HepG2 (cell line): ENCODE measurements at places on chromosomes 16 and 17. TPM values are rescaled to one million over a fixed set of nuclear protein-coding genes. Genes with fewer than 3 reads are reported as not detected.

Gene HSD11B2
- total RNA-seq: 6.7 and 13.6 TPM in 2 replicates

- no peak overlapping the region for H3K27ac ChIP-seq
- DNase-seq: no peak
- H3K36me3 ChIP-seq: no peaks in the 10 kb centered on the region
- H3K27me3 ChIP-seq: no peaks in the 10 kb centered on the region
These were observed 33.7 kb downstream of the GDE1 start for GRCh38 chr16:19488213-19488640.

GRCh38 chr16:73068541-73069401, 20.8 kb upstream of the ZFHX3 start:
- H3K4me3 ChIP-seq: no peak overlapping the region
- no peaks in the 10 kb centered on the region for H3K27me3 ChIP-seq
- DNase-seq: peak; percentile 63
- peaks cover 70% of the 10 kb centered on the region for H3K4me1 ChIP-seq
- no peaks in the 10 kb centered on the region for H3K36me3 ChIP-seq

- no peak for DNase-seq
- H3K27ac ChIP-seq: no peak overlapping the region
- H3K4me3 ChIP-seq: no peak overlapping the region
- H3K36me3 ChIP-seq: no peaks in the 10 kb centered on the region
- no peaks in the 10 kb centered on the region for H3K4me1 ChIP-seq
- no peaks in the 10 kb centered on the region for H3K27me3 ChIP-seq
These were observed 695.9 kb upstream of the CDH8 start for GRCh38 chr16:62732092-62732491.

- H3K27me3 ChIP-seq: no peaks in the 10 kb centered on the region
- no peak overlapping the region for H3K27ac ChIP-seq
These were observed 22.7 kb upstream of the ATP5MC1 start for GRCh38 chr17:48869821-48870318.

DNA sequence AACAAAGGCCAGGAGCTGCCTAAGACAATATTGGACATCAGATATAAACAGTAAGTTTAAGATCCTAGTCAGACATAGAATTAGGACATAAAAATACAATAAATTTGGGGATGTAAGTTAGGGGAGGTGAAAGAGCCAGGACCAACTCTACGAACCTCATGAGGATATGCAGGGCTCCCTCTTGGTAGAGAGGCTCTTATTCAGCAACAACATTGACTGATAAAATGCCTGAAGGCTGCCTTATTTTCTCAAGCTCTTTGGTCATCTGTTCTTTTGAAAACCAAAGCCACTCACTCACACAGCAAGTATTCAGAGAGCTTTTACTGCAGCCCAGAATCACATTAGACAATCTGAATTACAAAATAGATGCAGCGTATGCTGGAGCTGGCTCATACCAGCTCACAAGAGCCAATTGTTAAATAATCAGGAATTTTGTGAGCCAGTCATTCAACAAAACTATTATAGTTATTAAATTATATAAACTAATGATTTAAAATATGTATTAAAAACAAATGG, 108.6 kb upstream of the CLEC3A start:
- no peak overlapping the region for H3K4me3 ChIP-seq
- no peak overlapping the region for H3K27ac ChIP-seq
- 0 out of 2 replicates have a peak, but pooled peaks cover 2% of the 10 kb centered on the region for H3K4me1 ChIP-seq
- no peaks in the 10 kb centered on the region for H3K36me3 ChIP-seq

- H3K27me3 ChIP-seq: no peaks in the 10 kb centered on the region; the same call in 1 of the 2 replicates
- no peaks in the 10 kb centered on the region for H3K36me3 ChIP-seq
- peaks cover 74% of the 10 kb centered on the region for H3K4me1 ChIP-seq
- no peak overlapping the region for H3K27ac ChIP-seq
These were observed 6.7 kb upstream of the NAGPA start for GRCh38 chr16:5040451-5040850.

Gene SLC16A6
- 0.67 and 1.1 TPM in 2 replicates for total RNA-seq

GRCh38 chr17:8753976-8754440, 4.3 kb downstream of the SPDYE4 start:
- peak; percentile 34 for DNase-seq
- peaks cover 53% of the 10 kb centered on the region for H3K27me3 ChIP-seq
- no peak overlapping the region for H3K4me3 ChIP-seq
- H3K27ac ChIP-seq: no peak overlapping the region

DNA sequence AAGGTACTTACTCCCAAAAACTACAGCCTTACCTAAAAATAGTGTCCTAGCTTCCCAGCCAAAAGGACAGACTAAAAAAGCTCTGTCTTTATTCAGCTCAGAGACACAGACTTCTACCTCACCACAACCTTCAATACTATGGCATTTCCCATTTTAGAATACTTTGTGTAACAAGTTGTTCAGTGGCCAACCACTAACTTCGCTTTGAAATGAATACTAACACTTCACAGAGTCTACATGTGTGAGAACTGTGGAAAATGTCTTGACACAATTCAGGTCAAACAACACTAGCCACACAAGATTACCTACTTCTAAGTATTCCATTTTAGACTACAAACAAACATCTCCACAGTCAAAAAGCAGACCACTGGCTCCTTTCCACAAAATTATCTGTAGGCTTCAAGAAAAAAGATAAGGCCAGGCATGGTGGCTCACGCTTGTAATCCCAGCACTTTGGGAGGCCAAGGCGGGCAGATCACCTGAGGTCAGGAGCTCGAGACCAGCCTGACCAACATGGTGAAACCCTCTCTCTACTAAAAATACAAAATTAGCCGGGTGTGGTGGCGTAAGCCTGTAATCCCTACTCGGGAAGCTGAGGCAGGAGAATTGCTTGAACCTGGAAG, 3.2 kb downstream of the HELZ start:
- no peak for DNase-seq
- H3K36me3 ChIP-seq: peaks cover 33% of the 10 kb centered on the region
- H3K27me3 ChIP-seq: no peaks in the 10 kb centered on the region; the same call in 2 of the 3 replicates
- H3K27ac ChIP-seq: no peak overlapping the region
- H3K4me3 ChIP-seq: 0 out of 2 replicates have a peak overlapping the region, but pooled peaks have one; percentile 14

Gene OR1A1
- not detected in 2 replicates for total RNA-seq

Gene KRT24
- total RNA-seq: not detected in 2 replicates

Gene FA2H
- not detected in 2 replicates for total RNA-seq

Gene CCL16
- 0.51 and 2.0 TPM in 2 replicates for total RNA-seq

Gene CES3
- total RNA-seq: 2.3 and 6.6 TPM in 2 replicates

DNA sequence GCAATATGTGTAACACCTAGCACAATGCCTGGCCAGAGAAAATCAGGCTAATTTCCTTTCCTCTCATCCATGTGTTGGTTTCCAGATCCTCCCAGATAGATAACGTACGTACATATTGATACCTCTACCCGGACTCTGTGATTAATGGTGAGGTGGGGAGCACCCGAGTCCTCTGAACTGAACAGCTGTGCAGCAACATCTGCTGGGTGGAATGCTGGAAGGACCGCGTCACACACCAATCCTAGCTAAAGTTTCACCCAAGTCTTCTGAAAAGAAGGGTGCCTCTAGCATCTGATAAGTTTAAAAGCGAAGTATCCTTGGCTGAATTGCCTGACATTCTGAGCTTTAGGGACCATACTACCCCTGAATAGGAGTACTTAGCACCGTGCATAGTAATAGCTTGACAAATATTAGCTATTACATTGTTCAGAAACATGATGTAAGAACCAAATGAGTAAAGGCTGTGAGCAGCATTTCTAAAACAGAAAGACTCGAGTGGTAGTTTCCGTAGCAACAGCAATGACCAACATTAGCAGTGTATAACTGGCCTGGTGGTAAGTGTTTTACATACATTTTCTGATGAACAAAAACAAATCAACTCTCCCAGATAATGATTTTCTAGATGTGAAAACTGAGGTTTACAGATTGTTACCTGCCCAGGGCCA, 91.4 kb downstream of the SYCE1L start:
- no peak for DNase-seq
- no peak overlapping the region for H3K27ac ChIP-seq
- no peaks in the 10 kb centered on the region for H3K4me1 ChIP-seq
- no peaks in the 10 kb centered on the region for H3K36me3 ChIP-seq

GRCh38 chr17:55446581-55447205, 25.1 kb upstream of the MMD start:
- DNase-seq: peak; percentile 100
- no peak overlapping the region for H3K4me3 ChIP-seq
- no peaks in the 10 kb centered on the region for H3K36me3 ChIP-seq
- H3K27ac ChIP-seq: peak overlapping the region; percentile 88

GRCh38 chr17:31623990-31624389, 232.5 kb downstream of the RAB11FIP4 start:
- H3K27me3 ChIP-seq: no peaks in the 10 kb centered on the region
- no peak for DNase-seq
- H3K4me3 ChIP-seq: no peak overlapping the region
- no peaks in the 10 kb centered on the region for H3K4me1 ChIP-seq
- no peak overlapping the region for H3K27ac ChIP-seq

Gene PLD2
- 7.8 and 13.4 TPM in 2 replicates for total RNA-seq

Gene ENGASE
- total RNA-seq: 2.8 and 10.6 TPM in 2 replicates

DNA sequence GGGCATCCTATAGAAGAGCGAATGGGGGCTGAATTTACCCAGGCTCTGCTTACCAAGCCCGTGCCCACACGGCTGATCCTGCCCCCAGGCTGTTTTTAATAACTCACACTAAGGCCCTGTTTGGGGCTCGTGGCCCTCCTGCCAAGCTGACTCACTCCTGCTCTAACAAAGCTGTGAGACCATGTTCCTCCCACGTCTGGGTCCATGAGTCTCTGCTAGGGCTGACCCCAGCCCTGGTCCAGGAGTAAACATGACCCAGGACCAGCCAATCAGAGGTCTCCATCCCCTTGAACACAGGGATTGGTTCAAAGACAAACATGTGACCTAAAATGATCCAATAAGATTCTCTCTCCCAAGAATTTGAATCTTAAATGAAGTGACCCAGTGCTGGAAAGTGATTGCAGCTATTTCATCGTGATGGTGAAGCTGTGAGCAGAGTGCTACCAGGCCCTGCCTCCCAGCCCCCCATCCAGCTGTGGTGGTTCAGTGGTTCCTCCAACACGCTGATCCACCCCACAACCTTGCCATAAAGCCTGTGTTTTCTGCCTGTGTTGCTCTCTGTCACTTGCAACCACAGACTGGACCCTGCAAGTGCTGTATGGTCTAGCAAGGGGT, 57.2 kb downstream of the C16orf82 start:
- no peak overlapping the region for H3K4me3 ChIP-seq
- H3K36me3 ChIP-seq: no peaks in the 10 kb centered on the region
- DNase-seq: no peak
- no peaks in the 10 kb centered on the region for H3K4me1 ChIP-seq
- H3K27ac ChIP-seq: no peak overlapping the region

DNA sequence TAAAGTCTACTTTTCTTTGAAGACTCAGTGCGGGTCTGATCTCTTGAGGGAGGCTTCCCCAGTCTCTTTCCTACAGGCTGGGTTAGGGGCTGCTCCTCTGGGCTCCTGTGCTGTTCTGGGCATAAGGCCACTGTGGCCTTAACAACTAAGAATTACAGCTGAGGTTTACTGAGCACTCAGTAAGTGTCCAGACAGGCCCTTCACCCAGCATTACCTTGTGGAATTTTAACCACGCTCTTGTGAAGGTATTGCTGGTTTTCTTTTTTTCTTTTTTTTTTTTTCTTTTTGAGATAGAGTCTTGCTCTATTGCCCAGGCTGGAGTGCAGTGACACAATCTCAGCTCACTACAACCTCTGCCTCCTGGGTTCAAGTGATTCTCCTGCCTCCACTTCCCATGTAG, 3.6 kb upstream of the CA4 start:
- no peak overlapping the region for H3K27ac ChIP-seq
- H3K4me3 ChIP-seq: no peak overlapping the region

- peak; percentile 66 for DNase-seq
- H3K27ac ChIP-seq: no peak overlapping the region
- no peaks in the 10 kb centered on the region for H3K27me3 ChIP-seq
These were observed 19.0 kb upstream of the MON1B start for GRCh38 chr16:77171745-77172635.

DNA sequence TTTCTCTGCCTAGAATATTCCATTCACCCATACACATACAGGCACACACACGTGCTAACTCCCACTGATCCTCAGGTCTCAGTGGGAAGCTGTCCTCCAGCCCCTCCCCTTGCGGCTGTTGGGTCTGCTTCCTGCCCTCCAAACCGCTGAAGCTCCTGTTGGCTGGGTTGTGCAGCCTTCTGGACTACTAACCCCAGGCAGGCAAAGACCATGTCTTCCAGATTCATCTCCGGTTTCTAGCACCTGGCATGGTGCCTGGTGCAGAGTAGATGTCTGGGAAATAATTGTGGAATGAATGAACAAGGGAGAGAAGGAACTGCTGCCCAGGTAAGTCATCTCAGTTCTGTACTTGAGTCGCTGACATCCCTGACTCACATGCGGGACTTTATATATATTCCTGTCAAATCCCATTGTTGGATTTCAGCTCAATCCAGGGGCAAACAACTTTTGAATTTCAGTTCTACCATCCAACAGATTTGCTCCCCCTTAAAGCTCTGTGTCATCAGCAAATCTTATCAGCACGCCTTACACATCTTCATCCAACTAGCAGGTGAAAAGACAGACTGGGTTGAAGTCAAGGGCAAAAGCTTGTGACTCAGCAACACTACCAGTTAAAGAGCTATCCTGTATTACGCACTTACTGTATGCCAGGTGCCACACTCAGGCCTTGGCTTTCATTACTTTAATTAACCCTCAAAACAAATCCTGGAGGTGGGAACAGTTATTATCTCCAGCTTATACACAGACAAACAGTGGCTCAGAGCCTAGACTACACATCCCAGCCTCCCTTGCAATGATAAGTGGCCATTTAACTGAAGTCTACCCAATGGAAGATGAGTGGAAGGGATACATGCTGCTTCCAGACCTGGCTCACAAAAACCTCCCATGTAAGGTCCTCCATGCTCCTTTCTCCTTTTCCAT, 51.1 kb downstream of the SRCIN1 start:
- H3K36me3 ChIP-seq: no peaks in the 10 kb centered on the region
- peaks cover 27% of the 10 kb centered on the region for H3K4me1 ChIP-seq
- no peak for DNase-seq
- H3K4me3 ChIP-seq: no peak overlapping the region
- H3K27me3 ChIP-seq: no peaks in the 10 kb centered on the region

Gene KRT34
- not detected in 2 replicates for total RNA-seq

DNA sequence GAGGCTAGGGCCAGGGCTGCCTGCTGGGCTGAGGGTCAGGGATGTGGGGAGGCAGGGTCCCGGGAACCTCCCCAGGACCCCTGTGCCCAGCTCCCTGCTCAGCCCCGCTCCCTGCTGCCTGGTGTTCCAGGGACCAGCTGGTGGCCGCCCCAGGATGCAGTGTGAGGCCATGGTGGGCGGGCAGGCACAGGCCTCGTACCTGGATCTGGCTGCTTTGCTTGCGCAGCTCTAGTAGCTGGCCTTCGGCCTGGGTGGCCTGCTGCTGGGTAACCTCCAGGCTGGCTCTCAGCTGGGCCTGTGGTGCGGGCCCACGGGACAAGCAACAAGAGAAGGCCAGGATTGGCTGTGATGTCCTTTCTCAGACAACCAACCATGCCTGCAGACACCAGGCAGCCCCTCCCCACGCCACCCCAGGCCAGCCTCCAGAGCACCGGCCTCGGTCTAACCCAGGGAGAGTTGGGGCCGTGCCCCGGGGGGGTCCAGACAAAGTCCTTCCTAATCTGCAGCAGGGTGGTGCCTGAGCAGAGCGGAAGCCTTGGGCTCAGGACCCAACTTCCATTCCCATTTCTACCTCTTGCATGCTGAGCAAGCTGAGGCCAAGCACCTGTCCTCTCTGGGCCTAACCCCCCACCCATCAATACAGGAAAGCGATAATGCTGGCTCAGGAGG, 4.1 kb downstream of the TRIM65 start:
- H3K27me3 ChIP-seq: no peaks in the 10 kb centered on the region
- H3K4me3 ChIP-seq: peak overlapping the region; percentile 51
- peaks cover 1% of the 10 kb centered on the region; the same call in 1 of the 3 replicates for H3K36me3 ChIP-seq
- peak overlapping the region; percentile 64 for H3K27ac ChIP-seq
- peaks cover 61% of the 10 kb centered on the region for H3K4me1 ChIP-seq
